ENCODE measurements at places on chromosomes 7 and 10. TPM values are rescaled to one million over a fixed set of nuclear protein-coding genes. Genes with fewer than 3 reads are reported as not detected.

The NEUROG3 gene
- polyA plus RNA-seq = 0.14 TPM

The STEAP1B gene
- polyA plus RNA-seq = not detected

The LRRC18 gene
- polyA plus RNA-seq = not detected

The SEMA3D gene
- not detected for polyA plus RNA-seq

- H3K27ac ChIP-seq = no peak overlapping the region
- H3K4me1 ChIP-seq = no peaks in the 10 kb centered on the region
- DNase-seq = no peak
- no peak overlapping the region for H3K4me3 ChIP-seq
Observed at GRCh38 chr10:3294919-3295581, 122.5 kb upstream of the PITRM1 start.

DNA sequence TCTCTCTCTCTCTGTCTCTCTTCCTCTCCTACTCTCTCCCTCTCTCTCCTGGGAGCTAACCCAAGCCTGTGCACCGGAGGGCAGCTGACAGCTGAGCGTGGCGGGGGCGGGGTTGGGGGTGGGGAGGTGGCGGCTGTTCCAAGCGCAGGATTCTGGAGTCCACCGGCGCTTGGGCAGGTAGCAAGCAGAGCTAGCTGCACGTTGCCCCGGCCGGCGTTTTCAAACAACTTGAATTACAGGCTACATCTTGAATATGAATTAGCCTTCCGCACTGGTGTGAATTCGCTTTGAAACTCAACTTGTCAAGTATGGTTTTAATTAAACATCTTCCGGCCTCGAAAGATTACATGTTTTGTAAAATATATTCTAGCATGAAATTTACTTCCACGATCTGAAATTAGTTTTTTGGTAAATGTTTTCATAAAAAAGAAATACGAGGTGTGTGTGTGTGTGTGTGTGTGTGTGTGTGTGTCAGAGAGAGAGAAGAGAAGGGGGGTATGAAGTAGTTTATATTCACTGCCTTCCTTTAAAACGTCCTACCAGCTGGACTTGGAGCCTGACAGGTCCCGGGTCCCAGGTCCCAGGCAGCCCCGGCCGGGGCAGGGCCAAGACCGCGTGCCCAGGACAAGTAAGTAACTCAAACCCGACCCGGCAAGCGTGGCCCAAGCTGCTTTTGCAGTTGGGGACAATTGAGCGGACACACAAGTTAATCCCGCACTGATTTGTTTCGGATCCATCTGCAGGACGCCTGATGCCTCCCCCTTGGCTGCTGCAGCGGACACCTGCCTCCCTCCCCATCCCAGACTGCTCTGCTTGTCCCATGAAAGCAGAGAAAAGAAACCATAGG, 9.0 kb upstream of the DLX6 start:
- no peaks in the 10 kb centered on the region for H3K36me3 ChIP-seq
- peaks cover 76% of the 10 kb centered on the region for H3K27me3 ChIP-seq
- H3K4me1 ChIP-seq = no peaks in the 10 kb centered on the region

DNA sequence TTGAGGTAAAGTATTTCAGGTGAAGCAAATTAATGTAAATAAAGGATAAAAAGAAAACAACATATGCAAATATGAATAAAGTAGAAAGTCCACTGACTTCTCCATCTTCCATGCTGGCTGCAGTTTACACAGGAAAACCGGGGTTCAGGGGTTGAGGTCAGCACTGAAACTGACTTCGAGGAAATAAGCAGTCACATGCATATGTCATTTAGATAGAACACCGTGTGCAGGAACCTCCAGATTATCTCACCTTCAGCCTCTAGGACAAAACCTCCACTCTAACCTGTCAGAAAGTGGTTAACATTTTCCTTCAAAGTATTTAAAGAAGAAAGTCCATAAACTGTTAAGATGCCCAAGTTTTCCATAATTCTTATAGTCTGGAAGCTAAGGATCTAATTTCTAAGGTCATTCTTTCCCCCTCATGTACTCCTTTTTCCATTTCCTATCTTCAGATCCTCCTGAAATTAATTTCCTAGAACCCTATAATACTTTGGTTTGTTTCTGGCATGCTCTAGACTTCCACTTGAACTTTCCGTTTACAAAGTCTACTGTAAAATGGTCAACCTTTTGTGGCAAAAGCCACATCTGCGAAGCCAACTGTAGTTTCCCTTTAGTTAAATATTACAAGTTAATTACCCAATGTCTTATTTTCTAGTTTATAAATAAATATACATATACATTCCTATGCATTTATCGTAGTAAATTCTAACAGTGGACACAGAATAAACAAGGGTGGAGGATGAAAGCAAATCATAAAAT, 173.3 kb downstream of the RAPGEF5 start:
- H3K27me3 ChIP-seq = no peaks in the 10 kb centered on the region
- no peaks in the 10 kb centered on the region for H3K36me3 ChIP-seq
- no peaks in the 10 kb centered on the region for H3K4me1 ChIP-seq
- no peak overlapping the region for H3K4me3 ChIP-seq

DNA sequence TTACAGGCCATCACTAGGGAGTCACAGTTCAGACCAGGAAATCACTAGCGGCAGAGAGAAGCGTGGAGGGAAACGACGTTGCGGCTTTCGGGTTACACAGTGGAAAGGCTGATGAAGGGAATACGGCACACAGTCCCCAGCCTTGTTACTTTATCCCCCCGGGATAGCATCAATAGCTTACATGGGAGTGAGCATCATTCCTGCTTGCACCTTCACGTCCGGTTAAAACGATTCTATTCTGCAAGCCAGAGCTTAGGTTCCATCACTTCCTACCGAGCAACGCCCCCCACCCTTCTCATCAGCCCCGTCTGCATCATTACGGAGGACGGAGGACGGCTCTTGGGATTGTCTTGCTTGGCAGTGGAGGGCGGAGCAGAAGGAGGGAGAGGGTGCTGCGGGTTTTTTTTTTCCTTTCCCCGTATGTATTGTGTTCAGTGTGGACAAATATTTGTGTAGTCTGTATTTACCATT, 124.9 kb downstream of the CLEC2L start:
- H3K36me3 ChIP-seq = no peaks in the 10 kb centered on the region
- H3K4me3 ChIP-seq = no peak overlapping the region
- no peak for DNase-seq
- peaks cover 49% of the 10 kb centered on the region for H3K4me1 ChIP-seq
- no peaks in the 10 kb centered on the region for H3K27me3 ChIP-seq
- H3K27ac ChIP-seq = no peak overlapping the region

DNA sequence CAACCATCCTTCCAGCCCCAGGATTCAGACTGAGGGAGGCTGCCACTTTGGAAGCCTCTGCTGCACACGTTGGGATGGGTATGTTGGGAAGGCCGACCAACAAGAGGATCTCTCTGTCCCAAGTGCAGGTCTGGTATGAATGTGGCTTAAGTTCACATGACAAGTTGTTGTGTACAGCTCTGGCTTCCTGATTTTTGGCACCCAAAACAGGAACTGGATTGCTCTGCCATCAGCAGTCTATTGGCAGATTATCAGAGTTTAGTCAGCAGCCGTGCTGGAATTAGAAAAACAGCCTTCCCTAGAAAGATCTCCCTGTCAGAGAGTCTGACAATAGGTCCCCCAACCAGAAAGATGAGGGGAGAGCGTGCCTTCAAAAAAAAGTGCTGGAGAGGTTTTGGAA, 66.9 kb downstream of the GOLGA7B start:
- DNase-seq = no peak
- H3K4me3 ChIP-seq = no peak overlapping the region
- no peak overlapping the region for H3K27ac ChIP-seq
- H3K4me1 ChIP-seq = peaks cover 13% of the 10 kb centered on the region

DNA sequence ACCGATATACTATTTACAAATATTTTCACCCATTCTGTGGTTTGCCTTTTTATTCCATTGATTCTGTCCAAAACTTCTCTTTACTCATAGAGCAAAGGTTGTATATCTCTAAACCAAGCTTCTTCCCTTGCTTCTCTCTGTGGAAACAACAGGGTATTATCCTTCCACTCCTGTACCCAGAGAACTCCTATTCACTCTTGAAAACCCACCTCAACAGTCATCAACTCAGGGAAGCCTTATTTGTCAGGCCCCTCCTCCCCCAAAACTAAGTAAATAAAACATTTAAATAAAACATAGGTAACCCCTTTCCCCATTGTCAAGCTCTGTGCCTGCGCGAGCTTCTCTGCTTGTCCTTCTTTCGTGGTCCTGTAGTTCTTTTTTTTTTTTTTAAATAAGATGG, 44.6 kb downstream of the GTF2IRD1 start:
- H3K27ac ChIP-seq = no peak overlapping the region
- H3K4me1 ChIP-seq = no peaks in the 10 kb centered on the region
- H3K4me3 ChIP-seq = no peak overlapping the region
- no peaks in the 10 kb centered on the region for H3K27me3 ChIP-seq

- H3K27ac ChIP-seq = no peak overlapping the region
- H3K4me3 ChIP-seq = no peak overlapping the region
- no peaks in the 10 kb centered on the region for H3K27me3 ChIP-seq
- no peaks in the 10 kb centered on the region for H3K36me3 ChIP-seq
- DNase-seq = no peak
Observed at GRCh38 chr7:107037717-107038603, 6.5 kb upstream of the PRKAR2B start.

Measured in CD4-positive, alpha-beta memory T cell (primary cell).